ENCODE measurements at places on chromosomes 11 and 22. TPM values are rescaled to one million over a fixed set of nuclear protein-coding genes. Genes with fewer than 3 reads are reported as not detected.

The P2RX3 gene
- total RNA-seq = not detected

The OR2AG2 gene
- 0.84 TPM for total RNA-seq

The IFITM1 gene
- 14.3 TPM for total RNA-seq

The OLFML1 gene
- not detected for total RNA-seq

DNA sequence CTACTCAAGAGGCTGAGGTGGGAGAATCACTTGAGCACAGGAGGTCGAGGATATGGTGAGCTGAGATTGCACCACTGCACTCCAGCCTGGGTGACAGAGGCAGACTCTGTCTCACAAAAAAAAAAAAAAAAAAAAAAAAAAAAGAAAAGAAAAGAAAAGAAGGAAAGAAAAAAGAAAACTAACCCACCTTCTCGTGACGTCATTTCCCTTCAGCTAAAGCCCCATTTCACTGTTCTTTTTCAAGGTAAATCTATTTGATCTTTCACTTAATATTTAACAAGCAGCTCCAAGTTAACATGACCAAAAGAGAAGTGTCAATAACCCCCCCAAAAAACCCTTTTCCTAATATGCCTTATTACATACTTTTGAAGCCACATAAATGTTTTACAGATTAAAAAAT is 5.1 kb downstream of the RAPSN start:
- DNase-seq = no peak

DNA sequence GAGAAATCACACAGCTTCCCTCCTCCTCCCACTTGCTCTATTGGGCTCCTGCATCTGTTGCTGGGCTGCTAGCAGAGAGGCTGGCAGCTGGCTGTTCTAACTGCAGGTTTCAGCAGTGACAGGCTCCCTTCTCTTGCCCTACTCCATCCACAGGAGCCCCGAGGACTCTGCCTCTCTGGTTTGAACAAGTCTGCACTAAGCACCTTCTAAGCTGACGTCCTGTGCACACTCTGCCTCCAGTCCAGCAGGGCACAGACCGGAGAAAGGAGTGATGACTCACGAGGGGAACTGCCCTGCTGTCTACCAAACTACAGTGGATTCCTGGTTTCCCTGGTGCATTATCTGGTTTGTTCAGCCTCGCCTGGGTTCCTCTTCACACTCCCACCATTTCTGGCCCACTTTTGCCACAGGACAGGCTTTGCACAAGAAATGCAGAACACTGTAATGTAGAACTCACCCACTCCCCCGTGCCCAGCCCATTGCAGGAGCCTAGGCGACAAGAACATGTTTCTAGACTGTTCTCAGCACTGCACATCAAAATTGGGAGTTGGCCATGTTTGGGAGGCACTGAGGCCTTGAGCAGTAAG is 26.0 kb downstream of the IL10RA start:
- peak; percentile 8 for DNase-seq

DNA sequence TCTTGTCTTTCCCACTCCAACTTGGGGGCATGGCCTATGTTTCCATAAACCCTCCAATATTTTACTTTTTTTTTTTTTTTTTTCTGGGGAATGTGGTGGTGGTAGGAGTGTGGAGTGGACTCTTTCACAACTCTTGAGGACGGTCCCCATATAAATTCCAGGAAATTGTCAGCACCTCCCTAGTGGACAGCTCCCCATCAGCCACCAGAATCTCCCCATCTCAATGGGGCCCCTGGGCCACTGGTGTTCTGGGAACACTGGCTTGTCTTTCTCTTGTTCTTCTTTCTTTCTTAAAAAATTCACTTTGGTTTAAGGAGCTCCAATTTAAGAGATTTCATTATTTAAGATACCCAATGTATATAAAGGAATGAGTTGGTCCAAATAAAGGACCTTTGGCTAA is 74.1 kb downstream of the ADM start:
- DNase-seq = no peak

DNA sequence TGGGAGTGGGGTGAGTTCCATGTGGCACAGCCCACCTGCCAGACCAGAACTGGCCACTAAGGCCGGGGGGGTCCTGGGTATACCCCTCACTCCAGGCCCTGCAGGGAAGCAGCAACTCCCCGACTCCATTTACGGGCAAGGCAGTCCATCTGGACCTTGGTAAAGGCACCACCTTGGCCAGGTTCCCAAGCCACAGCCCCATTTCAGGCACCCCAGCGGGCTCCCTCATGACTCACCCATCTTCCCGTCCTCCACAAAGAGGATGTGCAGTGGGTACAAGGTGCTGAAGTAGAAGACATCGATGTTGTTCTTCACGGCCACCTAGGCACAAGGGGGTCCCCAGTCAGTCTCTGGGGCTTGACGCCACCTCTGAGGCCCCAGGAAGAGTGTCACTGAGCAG is 15.7 kb upstream of the RASL10A start:
- peak; percentile 40 for DNase-seq

DNA sequence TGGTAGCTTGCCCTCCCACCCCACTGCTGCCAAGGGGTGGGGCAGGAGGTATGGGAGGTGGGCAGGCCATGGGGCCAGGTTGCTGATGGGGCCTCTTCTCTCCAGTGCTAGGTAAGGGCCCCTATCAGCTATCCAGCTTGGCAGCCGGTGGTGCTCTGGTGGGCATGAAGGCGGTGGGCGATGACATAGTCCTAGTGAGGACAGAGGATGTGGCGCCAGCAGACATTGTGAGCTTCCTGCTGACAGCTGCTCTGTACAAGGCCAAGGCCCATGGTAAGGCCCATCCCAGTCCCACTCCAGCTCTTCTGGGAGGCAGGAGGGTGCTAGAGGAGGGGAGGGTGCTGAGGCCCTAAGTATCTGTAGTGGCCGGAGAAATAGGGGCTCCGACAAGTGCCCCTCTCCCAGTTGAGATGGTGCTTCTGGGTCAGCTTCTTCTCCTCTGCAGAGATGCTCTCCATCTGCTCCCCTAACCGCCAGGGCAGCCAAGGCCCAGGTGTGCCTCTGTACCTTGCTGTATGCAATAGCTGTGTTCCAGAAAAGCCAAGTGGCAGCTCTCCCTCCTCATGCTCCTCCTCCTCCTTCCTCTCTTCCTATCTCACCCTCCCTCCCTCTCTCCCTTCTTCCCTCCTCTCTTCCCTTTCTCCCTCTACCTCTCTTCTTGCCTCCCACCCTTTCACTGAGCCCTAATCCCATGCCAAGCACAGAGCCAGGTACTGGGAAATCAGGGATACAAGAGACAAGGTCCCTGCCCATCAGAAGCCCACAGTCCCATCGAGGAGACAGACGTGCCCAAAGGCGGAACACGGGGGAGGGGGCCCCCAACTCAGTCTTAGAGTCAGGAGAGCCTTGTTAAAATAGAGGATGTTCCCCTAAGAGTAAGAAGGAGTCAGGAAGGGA is 55.3 kb downstream of the OTOG start:
- no peak for DNase-seq

DNA sequence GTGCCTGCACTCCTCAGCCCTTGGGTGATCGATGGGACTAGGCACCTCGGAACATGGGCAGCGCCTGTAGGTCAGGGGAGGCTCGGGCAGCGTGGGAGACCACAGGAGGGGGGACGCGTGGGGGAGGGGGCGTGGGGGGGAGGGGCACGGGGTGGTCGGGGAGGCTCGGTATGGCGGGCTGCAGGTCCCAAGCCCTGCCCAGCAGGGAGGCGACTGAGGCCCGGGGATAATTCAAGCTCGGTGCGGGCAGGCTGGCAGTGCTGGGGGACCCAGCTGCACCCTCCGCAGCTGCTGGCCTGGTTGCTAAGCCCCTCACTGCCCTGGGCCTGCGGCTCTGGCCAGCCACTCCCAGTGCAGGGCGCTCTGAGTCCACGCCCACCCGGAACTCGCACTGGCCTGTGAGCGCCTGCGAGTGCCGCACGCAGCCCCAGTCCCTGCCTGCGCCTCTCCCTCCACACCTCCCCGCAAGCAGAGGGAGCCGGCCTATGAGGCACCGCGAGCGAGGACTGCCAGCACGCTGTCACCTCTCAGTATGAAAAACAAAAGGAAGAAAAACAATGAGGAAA is 1698.3 kb upstream of the RAG2 start:
- no peak for DNase-seq

DNA sequence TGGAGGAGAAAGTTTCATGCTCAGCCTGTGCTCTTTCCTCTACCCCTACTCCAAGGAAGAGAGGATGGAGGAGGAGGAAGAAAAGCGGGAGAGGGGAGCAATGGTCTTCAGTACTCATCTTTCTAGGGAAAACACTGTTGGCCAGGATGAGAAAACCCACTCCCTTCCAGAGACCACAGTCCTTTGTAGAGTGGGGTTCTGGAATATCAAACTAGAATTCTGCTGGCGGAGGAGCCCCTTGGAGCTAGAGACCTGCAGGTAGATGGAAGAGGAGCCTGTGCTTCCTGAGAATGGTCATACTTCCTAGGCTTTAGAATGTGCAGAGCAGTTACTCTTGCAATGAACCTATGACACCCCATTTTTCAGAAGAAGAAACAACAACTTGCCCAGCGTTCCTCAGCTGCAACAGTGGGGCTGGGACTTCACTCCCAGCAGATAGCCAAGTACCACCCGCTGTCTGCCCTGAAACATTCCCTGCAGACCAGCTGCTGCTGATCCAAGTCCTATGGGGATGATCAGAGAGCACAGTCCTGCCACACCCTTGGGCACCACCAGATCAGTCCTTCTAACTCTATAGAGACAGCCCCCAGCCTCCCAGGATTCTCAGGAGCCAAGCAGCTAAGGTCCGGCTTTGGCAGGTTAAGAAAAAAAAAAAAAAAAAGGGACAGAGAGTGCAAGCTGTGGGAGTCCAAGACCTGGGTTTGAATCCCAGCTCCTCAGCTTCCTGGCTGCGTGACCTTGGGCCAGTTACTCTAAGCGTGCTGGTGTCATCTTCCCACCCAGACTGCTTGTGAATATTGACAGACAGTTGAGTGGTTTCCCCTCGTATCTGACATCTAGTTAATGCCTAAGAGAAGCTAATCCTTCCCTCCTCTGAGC is 664 bp downstream of the PTGDR2 start:
- DNase-seq = no peak

GRCh38 chr22:45580726-45581381 is 78.2 kb downstream of the FBLN1 start:
- DNase-seq = peak; percentile 62

DNA sequence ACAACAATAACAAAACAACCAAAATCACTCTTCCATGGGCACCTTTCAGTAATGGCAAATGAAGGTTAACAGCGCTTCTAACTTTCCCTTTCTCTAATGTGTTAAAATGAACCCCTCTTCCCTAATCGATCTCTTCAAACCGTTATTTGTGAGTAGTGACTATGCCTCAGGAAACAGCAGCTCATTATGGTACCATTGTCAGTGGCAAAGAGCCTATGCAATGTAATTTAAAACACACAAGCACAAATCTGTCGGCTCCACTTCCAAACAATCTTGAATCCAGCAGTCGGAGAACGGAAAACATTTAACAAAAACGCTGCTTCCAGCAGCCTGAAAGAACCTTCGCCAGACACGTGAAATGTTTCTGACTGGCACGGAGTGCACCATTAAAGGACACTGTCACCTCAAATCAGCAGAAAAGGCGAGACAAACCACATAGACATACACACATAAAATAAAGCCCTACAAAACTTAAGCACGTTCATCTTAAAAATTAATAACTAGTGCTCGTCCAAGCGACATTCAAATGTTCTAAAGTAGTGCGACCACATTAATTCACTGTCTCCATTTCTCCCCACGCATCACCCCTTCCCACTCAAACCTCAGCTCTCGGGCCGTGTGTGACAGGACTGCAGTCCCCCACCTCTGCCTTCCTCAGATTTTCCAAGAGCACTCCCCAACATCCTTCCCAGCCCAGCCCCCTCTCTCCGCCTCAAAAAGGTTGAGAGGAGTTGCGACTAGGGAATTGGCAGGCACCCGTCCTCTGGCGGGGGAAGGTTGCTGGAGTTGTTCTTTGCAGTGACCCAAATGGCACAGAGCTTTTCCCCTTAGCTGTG is 748 bp downstream of the RAB30 start:
- DNase-seq = peak; percentile 18

- DNase-seq = no peak
Measured at GRCh38 chr11:61654397-61654829, 25.8 kb upstream of the DAGLA start.

DNA sequence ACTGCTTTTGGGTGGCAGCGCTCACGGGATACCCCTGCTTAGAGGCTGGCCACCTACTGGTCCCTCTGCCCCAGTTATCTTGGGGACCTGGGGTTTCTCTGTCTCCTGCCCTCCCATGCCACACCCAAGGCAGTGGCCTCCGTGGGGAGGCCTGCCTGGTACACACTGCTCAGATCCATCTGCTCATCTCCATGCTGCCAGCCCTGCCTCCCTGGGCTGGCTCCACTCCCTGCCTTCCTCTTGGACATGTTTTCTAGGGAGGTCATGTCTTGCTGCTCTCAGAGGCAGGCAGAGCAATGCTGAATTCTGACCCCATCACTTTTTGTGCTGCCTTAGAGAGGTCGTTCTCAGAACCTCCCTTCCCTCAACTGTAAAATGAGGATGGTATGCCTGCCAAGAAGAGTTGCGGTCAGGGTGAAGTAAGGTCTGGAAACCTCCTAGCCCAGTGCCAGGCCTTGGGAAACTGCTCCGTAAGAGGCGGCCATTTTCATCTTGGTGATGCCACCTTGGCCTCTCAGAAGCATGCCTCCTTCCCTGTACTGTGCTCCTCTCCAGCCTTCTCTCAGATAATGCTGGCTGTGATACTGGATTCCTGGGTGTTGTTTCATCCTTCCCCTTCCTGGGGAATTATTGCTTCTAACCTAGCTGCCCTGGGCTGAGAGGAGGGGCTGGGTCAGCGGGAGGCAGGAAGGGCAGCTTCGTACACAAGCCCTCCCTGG is 186.4 kb upstream of the ZBED5 start:
- no peak for DNase-seq

DNA sequence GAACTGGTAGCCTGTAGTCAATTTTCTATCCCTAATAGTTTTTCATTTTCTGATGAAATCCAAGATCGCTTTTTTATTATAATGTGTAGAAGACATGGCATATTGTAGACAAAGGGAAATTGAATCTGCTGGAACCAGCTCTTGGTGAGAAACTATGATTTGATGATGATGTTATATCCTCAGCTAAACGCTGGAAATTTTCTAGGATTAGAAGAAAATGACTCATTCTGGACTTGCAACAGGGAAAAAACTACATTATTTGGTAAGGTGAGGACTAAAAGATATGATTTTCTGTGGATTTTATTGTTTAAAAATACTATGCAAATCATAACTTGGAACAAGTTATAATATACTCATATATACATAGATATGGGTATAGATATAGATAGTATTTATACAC is 14.1 kb upstream of the PGM2L1 start:
- no peak for DNase-seq

DNA sequence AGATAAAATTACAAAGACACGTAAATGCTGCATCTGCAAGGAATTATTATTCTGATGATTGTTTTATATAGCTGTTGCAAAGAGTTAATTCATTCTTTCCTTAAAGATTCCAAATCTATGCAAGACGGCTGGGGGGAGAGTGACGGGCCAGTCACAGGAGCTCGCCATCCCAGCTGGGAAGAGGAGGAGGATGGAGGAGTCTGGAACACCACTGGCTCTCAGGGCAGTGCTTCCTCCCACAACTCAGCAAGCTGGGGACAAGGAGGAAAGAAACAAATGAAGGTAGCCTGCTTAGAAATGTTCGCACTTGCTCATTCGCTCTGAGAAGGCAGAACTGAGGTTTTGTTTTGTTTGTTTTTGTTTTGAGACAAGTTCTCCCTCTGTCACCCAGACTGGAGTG is 73.0 kb upstream of the ADSL start:
- no peak for DNase-seq

GRCh38 chr11:78310500-78310909 is 107.1 kb downstream of the GAB2 start:
- DNase-seq = peak; percentile 12

GRCh38 chr11:110428956-110429730 is 605 bp upstream of the FDX1 start:
- DNase-seq = no peak

GRCh38 chr11:118295199-118295598 is 9.3 kb upstream of the CD3E start:
- DNase-seq = no peak

Data from RPMI7951 (cell line).